ENCODE measurements at places on chromosomes 5 and 9.

GRCh38 chr9:93302586-93303257 lies 118.8 kb downstream of the WNK2 start:
- peak; percentile 53 for DNase-seq

- peak; percentile 5 for DNase-seq
These were observed 223.8 kb downstream of the CEMIP2 start for GRCh38 chr9:71544464-71544863.

- DNase-seq, result no peak
These were observed at the start of gene PCA3 for GRCh38 chr9:76764138-76764537. Gene PCA3 (plus strand): TSS chr9:76764438.

- DNase-seq, result no peak
These were observed 100.9 kb downstream of the SNCAIP start for GRCh38 chr5:122412966-122413365.

GRCh38 chr9:23302281-23302680 lies 523.8 kb downstream of the ELAVL2 start:
- no peak for DNase-seq

DNA sequence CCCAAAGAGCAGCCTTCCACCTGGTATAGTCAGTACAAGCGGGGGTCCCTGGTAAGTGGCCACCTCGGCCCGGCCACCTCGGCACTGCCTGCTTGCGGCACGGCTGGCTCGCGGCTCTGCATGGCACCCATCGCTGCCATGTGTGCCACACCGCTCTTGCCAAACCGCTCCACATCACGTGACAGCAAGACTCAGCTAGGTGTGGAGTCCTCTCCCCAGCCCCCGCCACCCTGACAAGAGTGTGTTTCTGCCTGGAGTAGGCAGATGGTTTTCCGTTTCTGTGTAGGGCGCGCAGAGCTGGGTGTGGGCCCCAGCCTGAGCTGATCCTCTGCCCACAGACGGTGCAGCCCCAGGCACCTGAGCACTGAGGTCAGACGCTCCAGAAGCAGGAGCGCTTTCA lies 50.5 kb upstream of the FCN2 start:
- DNase-seq, result no peak

DNA sequence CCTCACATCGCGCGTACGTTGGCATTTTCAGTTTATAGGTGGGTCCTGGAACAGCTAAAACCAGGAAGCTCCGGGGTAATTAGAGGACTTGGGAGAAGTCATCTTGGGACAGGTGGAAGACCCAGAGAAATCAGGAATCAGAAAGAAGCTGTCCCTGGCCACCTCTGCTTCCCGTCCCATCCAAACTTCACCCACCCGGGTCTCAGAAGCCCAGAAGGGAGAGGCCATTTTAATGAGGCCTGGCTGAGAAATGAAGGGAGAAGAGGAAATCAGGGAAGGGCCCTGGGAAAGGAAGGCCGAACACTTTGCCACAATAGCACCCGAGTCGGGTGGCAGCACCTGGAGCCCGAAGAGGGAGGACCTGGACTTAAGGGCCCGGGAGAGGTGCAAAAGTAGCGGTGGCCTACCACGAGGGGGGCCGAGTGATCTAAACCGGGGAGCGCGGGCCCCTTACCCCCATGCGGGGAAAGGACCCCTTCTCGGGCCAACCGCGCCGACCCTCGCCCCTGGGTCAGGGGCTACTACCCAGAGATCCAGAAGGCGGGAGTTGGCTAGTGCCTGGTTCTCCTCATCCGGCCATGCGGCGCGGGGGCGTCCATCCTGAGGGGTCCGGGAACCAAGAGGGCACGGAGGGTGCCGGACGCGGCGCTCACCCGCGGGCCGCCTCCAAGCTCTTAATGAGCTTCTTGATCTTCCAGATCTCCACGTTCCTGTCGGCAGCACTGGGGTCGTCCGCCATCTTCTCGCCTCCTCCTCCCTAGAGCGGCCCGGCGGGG lies 668 bp downstream of the ETF1 start:
- DNase-seq, result no peak

- no peak for DNase-seq
These were observed 63.3 kb upstream of the FCN1 start for GRCh38 chr9:134980991-134981390.

GRCh38 chr5:129400395-129400983 lies 59.6 kb upstream of the ADAMTS19 start:
- DNase-seq, result no peak

GRCh38 chr9:113222482-113222841 lies 1.1 kb downstream of the SLC31A1 start:
- DNase-seq, result no peak

DNA sequence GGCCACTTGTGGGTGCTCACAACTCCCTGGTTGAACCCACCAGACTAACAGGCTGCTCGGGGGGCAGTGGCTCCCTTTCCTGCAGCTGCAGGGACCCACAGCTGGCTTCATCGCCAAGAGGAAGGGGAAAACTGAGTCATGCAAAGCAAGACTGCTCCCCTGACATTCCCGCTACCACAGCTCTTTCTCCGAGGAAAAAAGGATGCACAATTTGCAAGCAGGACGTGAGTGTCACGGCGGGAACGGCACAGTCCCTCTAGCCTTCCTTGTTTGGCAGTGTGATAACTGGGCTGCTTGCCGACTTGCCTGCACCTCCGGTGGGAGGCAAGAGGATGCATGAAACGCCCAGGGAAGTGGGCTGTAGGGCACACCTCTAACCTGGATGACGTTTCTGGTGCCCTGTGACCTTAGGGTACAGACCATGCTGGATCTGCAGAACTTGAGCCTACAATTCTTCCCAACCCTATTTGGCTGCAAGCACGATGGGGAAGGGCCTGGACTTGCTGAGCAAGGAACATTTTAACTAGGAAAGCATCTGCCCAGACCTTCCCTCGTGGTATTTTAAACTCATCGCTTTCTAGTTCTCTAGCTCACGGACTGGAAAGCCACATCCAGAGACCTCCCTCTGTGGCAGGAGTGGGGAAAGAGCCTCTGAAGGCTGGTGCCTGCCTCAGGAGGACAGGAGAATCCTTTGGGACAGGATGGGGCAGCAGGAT lies 7.8 kb downstream of the SH3PXD2B start:
- no peak for DNase-seq

DNA sequence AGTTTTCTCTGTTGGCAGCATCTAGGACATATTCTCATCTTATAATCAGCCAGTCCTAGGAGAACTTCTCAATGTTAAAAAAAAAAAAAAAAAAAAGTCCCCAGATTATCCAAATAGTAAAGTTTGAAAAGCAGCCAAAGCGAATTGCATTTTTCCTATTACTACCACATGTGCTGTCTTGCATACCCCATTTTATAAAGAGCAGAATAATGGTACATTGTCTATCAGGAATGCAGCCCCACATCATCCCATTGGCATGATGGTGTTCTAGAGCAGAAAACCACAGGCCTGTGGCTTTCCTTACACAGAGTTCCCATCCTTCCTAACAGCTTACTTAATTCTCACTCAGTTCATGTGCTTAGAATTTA lies 381.6 kb downstream of the TMEM38B start:
- DNase-seq, result peak; percentile 98

DNA sequence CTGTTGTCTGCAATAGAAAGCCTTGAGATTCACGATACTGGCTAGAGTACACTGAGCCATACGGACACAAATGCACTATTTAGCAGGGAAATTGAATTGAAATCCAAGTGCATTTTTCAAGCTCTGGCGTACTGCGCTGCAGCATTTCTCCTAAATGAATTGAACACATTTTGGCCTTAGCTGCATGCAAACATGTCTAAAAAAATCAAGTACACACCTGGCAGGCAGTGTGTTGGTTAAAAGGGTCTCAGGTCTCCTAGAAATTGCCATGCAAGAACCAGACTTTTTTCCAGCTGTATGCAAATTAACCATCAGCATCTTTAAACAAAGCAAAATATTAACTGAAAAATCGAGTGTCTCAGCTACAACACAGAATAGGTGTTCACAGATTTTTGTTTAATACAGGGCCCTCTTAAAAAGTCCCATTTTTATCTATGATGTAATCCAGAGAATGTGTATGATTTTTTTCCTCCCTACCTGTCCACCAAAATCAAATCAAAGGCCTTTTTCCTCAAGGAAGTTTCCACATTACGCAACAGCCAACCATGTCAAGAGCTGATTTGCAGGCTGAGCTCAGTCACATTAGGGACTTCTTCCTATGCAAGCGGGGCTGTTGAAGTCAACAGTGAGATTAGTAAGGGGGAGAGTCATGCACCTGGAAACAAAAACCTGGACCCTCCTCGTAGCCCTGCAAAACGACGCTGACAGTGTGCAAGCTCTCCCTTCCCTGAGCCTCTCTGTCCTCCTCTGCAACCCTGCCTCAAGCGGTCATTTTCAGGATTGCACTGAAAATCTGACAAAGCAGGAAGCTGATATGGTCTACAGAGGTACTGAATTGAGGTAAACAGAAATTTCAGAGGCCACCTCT lies 14.1 kb upstream of the SFXN1 start:
- DNase-seq, result peak; percentile 40

GRCh38 chr5:124948062-124948753 lies 201.8 kb upstream of the ZNF608 start:
- no peak for DNase-seq

- DNase-seq, result peak; percentile 83
These were observed 46.8 kb downstream of the ITGA2 start for GRCh38 chr5:53035868-53036381.

DNA sequence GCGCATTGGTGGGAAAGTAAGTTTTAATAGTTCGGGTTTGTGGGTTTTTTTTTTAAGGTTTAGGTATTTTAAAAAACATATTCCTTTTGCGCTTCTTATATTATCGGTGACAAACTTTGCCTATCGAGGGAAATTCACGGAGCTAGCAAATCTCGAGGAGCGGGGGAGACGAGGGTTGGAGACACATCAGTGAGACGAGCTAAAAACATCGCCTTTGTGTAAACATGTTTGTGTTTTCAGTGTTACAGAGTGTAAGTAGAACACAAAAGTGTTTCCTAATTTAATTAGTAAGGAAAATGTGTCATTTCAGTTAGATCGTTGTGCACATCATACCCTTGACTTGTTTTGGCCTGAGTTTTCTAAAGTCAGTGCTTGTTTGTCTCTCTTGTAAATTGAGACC lies 945 bp downstream of the BTF3 start:
- DNase-seq, result no peak

GRCh38 chr5:118956727-118957126 lies 31.6 kb downstream of the DTWD2 start:
- DNase-seq, result peak; percentile 8

DNA sequence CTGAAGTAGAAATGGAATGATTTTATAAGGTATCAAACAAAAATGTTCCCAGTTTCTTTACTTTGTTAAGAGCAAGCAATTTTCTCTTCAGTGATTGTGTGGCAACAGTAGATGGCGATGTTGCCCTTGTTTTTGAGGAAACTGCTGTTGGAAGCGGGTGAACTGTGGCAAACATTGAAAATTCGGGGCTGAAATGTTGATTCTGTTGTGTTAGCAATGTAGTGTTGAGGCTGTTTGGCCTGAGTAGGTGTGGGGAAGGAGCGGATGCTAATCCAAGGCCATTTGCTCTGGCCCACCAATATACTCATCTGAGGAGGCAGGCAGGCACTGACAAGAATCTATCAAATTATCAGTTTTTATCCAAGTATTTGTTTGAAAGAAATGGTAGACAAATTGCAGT lies 129.8 kb downstream of the SLC12A2 start:
- peak; percentile 54 for DNase-seq

- DNase-seq, result no peak
These were observed 2.5 kb upstream of the ADRB2 start for GRCh38 chr5:148823871-148824270.

DNA sequence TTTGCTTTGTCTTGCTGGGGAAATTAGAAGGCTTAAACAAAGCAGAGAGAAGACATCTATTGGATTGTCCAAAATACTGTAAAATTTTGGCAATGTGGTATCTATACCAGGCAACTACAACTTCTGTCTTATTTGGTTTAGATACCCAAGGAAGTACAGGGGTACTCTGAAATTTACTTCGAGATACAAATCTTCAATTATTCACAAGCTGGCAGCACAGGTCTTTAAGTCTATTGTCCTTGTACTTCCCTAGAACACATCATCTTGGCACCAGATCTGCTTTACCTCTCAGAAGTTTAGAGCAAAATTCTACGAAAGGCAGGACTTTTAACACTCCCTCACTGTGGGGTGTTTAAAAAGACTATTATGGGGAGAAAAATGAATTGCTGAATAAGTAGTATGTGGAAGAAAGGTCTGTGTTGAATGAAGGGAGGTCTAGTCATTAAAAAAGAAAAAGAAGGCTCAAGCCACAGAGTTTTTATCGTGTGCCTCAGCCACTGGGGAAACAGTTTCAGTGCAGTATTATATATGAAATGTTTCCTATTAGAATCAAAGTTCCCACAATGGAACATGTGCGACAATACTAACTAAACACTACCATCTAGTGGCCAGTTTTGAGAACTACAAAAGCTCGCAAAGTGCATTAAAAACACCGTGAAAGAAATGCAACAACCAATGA lies 93.7 kb downstream of the PDE4D start:
- DNase-seq, result peak; percentile 54

DNA sequence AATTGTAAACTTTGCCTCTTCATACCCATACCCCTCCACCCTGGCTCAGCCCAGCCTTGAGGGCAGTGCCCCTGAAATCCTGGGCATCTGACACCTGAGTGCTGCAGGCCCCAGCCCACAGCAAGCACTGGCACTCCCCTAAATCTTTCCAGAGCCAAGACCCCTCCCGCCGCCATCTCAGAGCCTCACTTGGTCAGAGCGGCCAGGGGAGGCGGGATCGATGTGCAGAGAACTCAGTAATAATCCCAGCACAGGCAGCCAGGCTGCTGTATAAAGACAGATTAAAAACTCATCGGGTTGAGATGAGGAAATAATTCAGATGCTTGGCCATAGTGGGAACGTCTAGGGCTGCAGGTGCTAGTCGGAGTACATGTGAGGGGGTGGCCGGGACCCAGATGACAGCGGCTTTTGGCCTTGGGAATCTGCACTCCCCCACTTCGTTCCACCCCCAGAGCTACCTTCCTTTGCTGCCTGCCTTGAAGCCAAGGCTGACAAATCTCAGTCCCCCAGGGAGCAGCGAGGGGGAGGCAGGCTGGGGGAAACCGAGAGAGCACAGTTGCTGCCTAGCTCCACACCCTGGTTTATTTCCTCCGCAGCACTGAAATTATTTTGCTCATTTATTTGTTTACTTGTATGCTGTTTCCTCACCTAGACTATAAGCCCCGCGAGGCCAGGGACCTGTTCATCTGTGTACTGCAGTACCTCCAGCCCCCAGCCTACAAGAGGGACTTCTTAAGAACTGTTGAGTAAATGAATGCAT lies 19.5 kb upstream of the ARAP3 start:
- DNase-seq, result no peak

GRCh38 chr5:37197340-37198050 lies 51.7 kb downstream of the CPLANE1 start:
- DNase-seq, result peak; percentile 20

DNA sequence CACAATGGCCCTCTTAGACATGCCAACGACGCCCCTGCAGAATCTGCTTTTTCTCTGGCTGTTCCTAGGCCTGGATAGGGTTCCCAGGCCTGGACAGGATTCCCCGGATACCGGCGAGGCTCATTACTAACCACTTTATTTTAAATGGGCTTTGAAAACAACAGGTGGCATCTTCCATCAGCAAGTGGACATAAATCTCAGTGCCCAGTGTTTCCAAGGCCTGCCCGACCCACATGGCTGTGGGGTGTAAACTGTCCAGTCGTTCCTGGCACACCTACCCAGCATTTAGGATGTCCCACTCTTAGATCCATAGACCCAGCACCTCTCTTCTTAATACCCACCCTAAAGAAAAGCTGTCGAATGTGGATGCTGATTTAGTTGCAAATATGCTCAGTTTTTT lies 896 bp downstream of the CMBL start:
- DNase-seq, result no peak

GRCh38 chr5:175840050-175840841 lies 31.1 kb upstream of the CPLX2 start:
- DNase-seq, result no peak

- no peak for DNase-seq
These were observed 102.2 kb downstream of the KLF4 start for GRCh38 chr9:107387409-107387808.

GRCh38 chr5:139413963-139414362 lies 10.1 kb upstream of the SPATA24 start:
- DNase-seq, result no peak
